ENCODE measurements at places on chromosomes 3 and 15.

- no peaks in the 10 kb centered on the region for H3K36me3 ChIP-seq
- no peak for DNase-seq
- no peak overlapping the region for H3K27ac ChIP-seq
Observed at GRCh38 chr15:100934726-100935125, 15.6 kb downstream of the LRRK1 start.

- no peak overlapping the region for H3K27ac ChIP-seq
- H3K27me3 ChIP-seq, result no peaks in the 10 kb centered on the region
- no peaks in the 10 kb centered on the region for H3K4me1 ChIP-seq
- no peak overlapping the region for H3K4me3 ChIP-seq
- H3K36me3 ChIP-seq, result no peaks in the 10 kb centered on the region
Observed at GRCh38 chr3:172192830-172193415, 153.5 kb downstream of the FNDC3B start.

GRCh38 chr3:148820361-148821245 is 7.0 kb upstream of the CPB1 start:
- no peak overlapping the region for H3K27ac ChIP-seq
- H3K36me3 ChIP-seq, result no peaks in the 10 kb centered on the region
- DNase-seq, result no peak

DNA sequence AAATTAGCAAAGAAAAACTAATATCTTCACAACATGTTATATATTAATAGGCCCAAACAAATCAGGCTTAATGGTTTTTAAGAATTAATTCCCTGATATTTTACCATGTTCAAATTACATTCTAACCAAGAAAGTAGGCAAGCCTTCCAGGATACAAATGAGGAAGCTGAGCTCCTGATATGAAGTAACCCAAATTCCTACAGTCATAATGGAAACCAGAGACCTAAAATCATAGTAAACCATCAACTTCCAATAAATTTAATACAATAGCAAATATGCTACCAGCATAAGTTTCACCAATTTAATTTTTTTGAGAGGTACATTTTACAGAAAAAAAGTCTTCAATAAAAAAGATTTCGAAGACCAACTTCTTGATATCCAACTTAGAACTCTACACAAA is 3.8 kb downstream of the DCBLD2 start:
- H3K27me3 ChIP-seq, result no peaks in the 10 kb centered on the region
- H3K4me3 ChIP-seq, result no peak overlapping the region
- no peak for DNase-seq
- no peaks in the 10 kb centered on the region for H3K4me1 ChIP-seq
- no peak overlapping the region for H3K27ac ChIP-seq
